ENCODE measurements at places on chromosomes 7 and 10.

GRCh38 chr10:33939410-33939809, 604.9 kb upstream of the NRP1 start:
- DNase-seq, result no peak

DNA sequence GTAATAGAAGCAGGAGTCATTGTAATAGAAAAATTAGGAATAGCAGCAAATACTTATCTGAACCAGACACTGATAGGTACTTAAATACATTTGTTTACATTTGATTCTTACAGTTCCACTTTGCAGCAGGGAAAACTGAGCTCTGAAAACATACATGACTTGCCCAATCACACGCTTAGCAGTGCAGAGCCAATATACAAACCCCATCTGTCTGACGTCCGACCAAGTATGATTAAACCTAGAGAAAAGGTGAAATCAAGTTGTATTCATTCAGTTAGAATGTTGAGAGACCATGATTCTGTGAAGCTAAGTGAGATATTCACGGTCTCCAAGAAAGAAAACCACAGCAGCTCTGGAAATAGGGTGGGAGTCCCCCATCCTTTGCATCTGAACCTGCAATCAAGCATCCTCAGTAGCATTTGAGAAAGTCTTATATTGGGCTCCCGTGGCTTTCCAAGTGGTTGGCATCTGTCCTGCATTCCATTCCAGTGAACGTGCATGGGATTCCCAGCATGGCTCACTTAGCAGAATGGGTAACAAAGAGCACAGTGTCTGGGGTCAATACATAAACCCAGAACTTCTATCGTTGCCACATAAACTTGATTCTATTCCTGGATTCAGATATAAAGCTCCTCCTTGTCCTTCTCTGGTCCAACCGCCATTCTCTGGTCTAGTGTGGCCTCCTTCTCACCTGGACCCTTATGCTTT, 148.7 kb upstream of the RSU1 start:
- peak; percentile 97 for DNase-seq

GRCh38 chr7:129401967-129402860, 32.0 kb upstream of the STRIP2 start:
- no peak for DNase-seq

DNA sequence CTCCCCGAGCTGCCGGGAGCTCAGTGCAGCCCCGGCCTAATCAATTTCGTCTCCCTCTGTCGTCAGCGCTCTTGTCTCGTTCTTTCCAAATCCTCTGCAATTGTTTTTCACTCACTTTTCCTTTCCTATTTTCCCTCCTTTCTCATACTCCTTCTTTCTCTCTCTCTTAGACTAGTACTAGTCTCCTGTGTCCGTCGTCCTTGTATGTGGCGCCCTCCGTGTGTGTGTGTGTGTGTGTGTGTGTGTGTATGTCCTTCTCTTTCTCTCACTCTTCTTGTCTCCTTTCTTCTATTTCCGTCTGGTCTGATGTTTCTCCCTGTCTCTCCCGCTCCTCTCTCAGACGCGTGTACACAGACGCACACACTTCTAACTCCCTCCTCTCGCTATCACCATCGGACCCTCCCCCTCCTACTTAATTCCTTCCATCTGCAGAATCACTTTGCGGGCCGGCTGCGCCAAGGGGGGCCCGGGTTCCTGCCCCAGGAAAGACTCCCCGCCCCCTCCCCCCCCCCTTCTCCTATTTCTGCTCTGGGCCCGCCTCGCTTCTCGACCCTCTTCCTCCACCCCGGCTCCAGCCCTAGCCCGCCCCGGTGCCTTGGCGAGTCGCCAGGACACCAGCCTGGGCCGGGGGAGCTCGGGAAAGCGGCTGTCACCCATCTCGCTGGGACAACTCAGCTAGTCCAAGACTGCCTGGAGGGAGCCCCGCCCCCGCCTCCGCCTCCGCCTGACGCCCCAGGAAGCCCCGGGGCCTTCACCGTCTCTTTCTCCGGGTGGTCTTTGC, 743 bp upstream of the ZCCHC24 start:
- DNase-seq, result no peak

- DNase-seq, result no peak
Observed at GRCh38 chr7:140455743-140456142, 23.6 kb downstream of the MKRN1 start.

DNA sequence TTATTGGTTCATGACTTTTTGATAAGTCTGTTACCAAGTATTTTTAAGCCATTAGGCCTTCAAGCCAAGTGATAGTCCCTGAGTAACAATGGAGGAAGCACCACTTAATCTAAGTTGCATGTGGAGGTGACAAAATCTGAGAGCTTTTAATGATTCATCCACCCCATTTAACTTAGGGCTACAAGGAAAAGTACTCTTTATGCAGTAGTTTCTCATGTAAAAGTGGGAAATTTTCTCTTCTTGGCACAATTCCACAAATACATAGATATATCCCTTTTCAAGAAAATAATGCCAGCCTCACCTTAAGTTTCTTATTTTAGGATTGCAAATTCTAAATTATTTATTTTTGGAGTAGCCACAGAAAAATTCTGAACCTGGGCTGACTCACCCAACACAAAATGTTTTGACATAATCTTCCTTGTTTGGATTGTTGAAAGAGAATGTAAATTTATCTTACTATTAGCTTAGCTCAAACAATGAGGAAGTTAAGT, 85.7 kb downstream of the SUGCT start:
- no peak for DNase-seq

- DNase-seq, result no peak
Observed at GRCh38 chr10:94366382-94366781, 3.6 kb upstream of the NOC3L start.

DNA sequence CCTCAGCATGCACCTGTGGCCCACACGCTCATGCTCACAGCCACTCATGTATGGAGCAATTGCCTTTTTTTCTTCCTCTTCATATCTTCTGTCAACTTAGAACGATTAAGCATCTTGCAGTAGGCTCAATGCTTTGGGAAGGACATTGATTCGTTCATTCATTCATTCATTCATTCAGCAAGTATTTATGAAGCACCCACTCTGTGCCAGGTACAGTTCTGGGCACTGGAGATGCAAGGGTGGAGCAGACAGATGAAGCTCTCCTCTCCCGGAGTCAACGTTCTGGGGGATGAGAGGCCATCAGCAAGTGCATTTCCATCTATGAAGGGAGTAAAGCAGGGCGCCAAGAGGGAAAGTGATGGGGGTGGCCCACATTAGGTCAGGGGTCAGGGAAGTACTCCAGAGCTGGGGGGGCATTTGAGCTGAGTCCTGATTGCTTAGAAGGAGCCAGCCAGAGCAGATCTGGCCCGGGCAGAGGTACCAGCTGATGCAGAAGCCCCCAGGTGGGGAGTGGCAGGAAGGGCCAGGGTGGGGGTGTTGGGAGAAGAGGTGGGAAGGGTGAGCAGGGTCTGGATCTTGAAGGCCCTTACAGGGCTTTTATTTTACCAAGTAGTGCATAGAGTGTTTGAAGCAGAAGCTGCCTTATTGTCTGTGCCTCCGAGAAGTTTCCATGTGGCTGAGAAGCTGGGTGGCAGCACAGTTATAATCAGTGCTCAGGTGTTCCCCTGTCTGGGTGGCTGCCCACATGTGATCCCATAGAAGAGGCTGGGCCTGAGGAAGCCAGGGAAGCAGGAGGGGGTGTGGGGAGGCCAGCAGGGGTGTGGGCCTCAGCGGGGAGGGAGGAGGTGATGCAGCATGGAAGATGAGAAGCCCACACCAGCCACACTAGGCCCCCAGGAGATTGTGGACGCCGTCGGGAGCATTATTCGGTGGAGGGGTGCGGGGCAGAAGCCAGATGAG, 36.2 kb downstream of the CHST3 start:
- no peak for DNase-seq

DNA sequence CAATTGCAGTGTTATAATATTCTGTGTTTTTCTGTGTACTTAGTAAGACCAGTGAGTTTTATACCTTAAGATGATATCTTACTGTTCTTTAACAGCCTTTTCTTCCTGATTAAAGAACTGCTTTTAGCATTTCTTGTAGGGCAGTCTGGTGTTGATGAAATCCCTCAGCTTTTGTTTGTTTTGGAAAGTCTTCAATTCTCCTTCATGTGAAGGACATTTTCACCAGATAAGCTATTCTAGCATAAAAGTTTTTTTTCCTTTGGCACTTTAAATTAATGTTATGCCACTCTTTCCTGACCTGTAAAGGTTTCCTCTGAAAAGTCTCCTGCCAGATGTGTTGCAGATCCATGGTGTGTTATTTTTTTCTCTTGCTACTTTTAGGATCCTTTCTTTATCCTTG, 1059.8 kb downstream of the LRMDA start:
- peak; percentile 9 for DNase-seq

GRCh38 chr7:22339725-22340390, 17.1 kb downstream of the RAPGEF5 start:
- no peak for DNase-seq

- no peak for DNase-seq
Observed at GRCh38 chr7:122901250-122901649, 15.0 kb upstream of the CADPS2 start.

GRCh38 chr10:123491364-123491763, 174.8 kb upstream of the GPR26 start:
- DNase-seq, result no peak

DNA sequence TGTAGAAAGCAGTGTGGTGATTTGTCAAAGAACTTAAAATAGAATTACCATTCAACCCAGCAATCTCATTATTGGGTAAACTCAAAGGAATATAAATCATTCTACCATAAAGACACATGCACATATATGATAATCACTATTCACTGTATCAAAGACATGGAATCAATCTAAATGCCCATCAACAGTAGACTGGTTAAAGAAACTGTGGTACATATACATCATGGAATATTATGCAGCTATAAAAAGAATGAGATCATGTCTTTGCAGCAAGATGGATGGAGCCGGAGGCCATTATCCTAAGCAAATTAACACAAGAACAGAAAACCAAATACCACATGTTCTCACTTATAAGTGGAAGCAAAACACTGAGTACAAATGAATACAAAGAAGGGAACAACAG, 281.5 kb upstream of the MAGI2 start:
- no peak for DNase-seq

DNA sequence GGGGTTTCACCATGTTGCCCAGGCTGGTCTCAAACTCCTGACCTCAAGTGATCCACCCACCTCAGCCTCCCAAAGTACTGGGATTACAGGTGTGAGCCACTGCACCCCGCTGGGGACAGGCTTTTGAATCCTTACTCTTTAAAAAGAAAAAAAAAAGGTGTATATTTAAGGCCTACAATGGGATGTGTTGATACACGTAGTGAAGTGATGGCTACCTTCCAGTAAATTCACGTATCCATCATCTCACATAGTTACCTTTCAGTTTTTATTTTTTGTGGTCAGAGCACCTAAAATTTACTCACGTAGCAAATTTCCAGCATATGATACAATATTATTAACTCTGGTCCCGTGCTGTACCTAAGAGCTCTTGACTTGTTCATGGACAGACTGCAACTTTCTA, 119.5 kb upstream of the INSYN2A start:
- DNase-seq, result no peak

DNA sequence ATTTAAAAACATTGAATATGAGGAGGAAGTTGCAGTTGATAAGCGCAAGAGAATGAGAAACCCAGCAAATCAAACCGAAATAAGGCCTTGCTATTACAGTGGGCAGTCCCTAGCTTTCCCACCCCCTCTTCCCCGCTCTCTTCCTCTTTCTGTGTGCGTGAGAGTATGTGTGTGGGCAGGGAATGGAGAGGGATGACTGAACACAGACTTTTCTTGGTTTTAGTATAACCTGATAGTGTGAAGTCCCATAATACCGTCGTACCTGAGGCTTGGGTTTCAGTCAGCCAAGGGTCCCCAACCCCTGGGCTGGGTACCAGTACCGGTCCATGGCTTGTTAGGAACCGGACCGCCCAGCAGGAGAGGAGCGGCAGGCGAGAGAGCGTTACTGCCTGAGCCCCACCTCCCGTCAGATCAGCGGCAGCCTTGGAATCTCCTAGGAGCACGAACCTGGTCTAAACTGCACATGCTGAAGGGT, 255.3 kb downstream of the CELF2 start:
- peak; percentile 5 for DNase-seq

DNA sequence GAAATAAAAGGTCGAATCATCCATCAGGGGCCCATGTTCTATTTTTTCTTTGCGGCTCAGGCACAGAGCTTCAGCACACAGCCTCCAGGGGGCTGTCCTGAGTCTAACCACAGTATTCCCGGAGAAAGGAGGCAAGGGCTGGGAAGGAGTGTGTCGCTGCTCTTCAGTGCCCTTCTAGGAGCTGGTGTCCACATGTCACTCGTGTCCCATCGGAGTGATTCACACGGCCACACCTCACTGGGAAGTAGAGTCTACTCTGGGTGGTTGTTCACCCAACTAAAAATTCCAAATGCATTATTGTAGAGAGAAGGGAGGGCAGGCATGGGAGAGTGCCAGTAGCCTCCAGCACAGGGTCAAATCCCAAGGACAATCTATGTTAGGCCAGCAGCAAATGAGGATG, 114.8 kb upstream of the LANCL2 start:
- peak; percentile 4 for DNase-seq

DNA sequence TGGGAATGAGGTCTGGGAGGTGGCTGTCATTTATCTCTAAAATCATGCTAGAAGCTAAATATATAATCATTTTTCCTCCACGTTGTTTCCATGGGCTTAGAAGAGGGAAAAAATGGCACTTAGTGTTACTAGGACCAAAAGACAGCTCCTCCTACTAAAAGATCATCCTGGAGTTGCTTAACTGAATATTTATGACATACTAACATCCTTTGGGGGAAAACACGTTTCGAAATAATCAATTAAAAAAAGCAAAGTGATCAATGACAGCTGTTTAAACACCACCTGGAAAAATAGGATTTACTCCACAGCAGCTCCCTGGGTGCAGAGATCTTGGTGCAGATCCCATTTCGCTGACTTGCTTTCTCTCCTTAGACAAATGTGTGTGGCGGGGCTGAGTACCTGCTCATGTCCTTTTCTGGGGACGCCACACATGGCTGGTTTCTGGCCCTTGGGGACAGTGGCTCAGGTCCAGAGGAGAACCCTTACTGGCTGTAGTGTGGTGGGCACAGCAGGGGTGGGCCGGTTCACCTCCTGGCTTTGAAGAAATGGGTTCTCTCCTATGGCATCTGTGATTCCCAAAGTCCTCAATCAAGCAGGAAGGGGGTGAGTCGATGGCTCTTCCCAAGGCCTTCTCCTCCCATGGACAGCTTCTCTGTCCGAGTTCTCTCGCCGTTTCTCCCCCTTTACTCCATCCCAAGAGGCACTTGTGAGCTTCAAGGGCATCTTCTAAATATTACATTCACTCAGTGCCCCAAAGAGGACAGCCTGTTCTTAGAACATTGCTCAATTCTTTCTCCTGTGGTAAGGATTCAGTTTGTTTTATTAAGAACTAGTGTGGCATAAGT, 156.4 kb upstream of the KLF14 start:
- DNase-seq, result no peak

- DNase-seq, result no peak
Observed at GRCh38 chr10:95877881-95878280, 29.9 kb upstream of the CC2D2B start.

Measured in kidney glomerular epithelial cell (primary cell).